ENCODE measurements at places on chromosomes 16 and 17.

- DNase-seq: no peak
These were observed 51.8 kb upstream of the AKAP1 start for GRCh38 chr17:57033296-57033695.

GRCh38 chr17:77948690-77949114, 9.8 kb upstream of the TNRC6C start:
- no peak for DNase-seq

- no peak for DNase-seq
These were observed 69.9 kb upstream of the SEC14L1 start for GRCh38 chr17:77070888-77071279.

DNA sequence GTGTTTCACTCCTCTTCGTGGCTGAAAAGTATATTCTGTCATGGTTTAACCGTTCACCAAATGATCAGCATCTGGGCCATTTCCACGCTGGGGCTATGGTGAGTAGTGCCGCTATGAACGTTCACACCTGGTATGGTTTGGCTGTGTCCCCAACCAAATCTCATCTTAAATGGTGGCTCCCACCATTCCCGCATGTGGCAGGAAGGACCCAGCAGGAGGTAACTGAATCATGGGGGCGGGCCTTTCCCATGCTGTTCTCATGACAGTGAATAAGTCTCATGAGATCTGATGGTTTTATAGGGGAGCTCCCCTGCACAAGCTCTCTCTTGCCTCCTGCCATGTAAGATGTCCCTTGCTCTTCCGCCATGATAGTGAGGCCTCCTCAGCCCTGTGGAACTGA, 45.7 kb upstream of the ZNF469 start:
- DNase-seq: no peak

DNA sequence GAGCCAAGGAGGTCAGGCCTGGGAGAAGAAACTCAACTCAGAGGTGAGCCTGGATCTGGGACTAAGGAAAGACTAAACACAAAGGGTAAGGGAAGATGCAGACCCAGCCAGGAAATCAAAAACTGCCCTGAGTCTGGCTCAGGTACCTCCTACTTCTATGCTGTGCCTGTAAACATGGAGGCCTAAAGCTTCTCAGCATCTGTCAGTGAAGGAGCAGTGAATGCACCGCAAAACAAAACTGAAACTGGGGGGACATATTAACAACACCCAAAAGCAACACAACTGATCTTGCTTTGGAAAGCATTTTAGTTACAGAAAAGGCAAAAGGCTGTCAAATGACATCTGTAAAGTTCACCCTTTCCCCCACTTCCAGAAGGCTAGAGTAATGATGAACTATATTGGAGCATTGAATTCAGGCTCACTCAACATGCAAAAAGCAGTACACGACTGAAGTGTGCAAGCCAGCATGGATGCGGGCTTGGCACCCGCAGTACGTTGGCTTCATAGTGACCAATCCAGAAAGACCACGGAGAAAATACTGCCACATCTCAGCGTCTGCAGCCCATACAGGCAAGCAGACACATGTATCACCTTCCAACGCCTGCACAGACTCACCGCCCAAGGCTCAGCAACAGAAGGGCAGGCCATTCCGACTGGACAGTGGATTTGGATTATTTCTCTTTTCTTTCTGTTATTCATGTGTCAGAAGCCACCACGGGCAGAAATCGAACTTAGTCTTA, 3.8 kb downstream of the TBC1D16 start:
- DNase-seq: no peak

- DNase-seq: peak; percentile 3
These were observed 4.9 kb downstream of the MYLK3 start for GRCh38 chr16:46743232-46743719.

- DNase-seq: no peak
These were observed 10.2 kb downstream of the RANBP10 start for GRCh38 chr16:67796099-67796718.

DNA sequence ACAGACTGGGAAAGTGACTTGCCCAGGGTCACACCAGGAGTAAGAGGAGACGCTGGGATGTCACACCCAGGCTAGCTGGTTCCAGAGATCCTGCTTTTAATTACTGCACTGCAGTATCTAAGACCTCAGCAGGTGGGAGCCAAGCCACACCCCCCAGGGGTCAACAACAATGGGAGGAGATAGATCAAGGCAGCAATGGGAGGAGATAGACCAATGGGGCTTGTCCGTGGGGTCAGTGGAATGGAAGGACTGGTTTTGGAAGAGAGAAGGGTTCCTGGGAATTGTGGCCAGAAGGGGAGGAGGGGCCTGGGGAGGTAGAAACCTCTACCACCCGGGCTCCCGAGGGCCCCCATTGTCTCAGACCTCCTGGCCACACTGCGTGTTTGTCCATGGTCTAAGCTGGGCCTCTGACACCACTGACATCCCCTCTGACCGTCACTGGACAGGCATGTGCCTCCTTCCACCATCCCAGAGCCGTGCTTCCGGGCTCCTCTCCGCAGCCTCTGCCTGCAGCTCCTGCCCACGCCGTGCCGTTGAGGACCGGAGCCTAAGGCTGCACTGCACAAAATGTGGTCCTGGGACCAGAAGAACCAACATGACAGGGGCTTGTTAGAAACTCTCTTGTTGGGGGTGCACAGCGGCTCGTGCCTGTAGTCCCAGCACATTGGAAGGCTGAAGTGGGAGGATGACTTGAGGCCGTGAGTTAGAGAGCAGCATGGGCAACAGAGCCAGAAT, 69.8 kb upstream of the RPH3AL start:
- DNase-seq: no peak

GRCh38 chr16:87075319-87075860, 241.8 kb downstream of the C16orf95 start:
- no peak for DNase-seq

DNA sequence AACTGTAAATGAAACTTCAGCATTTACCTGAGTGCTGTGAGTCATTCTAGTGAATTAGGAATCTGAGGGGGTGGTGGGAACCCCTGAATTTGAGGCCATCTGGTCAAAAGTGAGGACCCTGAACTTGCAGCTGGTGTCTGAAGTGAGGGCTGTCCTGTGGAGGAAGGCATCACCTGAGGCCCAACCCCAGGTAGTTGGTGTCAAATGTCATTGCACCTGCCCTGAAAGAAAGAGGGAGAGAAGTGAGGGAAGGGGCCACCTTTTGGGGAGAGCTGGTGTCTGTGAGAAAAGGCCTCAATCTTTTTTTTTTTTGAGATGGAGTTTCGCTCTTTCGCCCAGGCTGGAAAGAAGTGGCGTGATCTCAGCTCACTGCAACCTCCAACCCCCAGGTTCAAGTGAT, 12.5 kb upstream of the PRPSAP1 start:
- no peak for DNase-seq

- no peak for DNase-seq
These were observed 23.8 kb downstream of the MRM1 start for GRCh38 chr17:36625188-36625587.

DNA sequence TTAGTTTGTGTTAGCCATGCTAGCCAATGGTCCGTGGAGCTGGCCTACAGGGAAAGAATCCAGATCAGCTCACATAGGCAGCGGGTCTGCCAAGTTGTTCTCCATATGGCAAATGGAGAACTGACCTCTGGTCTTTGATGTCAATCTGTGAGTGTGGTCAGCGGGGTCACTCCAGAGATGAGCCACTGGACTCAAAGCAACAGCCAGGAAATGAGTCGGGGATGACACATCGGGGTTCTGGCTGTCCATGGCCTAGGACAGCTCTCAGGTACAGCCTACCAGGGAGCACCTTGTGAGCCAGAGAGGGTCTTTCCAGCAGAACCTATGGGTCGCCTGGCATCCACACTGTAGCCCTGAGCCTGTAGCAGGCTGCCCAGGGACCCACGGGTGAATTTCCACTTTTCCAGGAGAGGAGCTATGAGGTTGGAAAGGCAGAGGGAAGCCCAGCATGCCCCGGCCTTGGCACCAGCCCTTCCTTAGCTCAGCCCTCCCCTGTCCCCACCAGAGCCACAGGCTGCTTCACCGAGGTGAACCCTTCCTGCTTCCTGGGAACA, 203.0 kb upstream of the TNRC6C start:
- no peak for DNase-seq

GRCh38 chr17:82237083-82237745, 8.4 kb downstream of the SLC16A3 start:
- no peak for DNase-seq

GRCh38 chr17:16232391-16232790, 15.4 kb downstream of the PIGL start:
- no peak for DNase-seq

DNA sequence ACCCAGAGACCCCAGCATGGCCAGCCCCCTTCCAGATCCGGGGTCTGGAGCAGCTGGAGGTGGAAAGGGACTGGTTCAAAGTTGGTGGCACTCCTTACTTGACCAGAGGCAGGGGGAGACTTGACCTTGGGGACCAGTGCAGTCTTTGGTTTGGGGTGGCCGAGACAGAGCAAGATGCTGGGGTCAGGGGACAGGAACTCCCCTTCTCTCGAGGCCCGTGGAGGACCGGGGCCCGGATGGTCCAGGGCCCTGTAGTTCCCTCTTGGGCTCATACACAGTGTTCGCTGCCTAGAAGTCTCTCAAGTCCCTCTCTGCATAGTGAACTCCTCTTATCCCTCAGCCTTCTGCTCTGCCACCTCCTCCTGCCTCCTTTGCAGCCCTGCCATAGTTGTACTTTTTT, 601 bp upstream of the PRSS33 start:
- DNase-seq: no peak

All from CD4-positive, alpha-beta T cell treated with Interleukin-10 for 1 hour (primary cell).